ENCODE measurements at places on chromosomes 13 and 19.
A peak's percentile ranks its signal among the peaks of the same experiment; 100 is the strongest.

DNA sequence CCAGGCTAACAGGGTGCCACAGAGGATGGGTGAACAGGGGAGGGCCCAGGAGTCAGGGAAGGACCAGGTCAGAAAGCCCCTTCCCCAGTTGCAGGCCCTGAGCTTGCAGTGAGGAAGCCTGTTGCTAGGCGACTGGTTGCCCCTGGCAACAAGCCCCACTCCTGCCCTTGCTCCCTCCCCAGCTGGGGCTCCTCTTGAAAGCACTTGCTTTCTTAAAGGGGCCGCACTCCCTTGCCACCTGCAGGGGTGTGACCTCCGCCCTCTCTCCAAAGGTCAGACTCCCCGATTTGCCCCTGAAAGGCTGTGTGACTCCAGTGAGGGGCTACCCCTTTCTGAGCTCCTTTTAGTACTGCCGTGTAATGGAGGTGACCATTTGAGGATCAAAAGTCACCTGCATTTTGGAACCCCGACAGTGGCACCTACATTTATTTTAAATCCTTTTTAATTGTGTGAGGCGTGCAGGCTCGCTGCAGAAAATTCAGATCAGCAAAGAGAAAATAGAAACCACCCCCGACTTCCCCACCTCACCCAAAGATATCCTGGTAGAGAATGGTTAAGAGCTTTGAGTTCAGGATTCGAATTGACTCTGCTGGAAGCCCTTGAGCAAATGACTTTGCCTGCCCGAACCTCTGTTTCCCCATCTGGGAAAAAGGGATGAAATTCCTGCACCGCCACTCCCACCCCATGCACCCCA is 4.8 kb downstream of the FCHO1 start:
- peak; percentile 53 for DNase-seq

GRCh38 chr13:76331943-76332712 is 554.1 kb downstream of the KCTD12 start:
- DNase-seq: no peak

DNA sequence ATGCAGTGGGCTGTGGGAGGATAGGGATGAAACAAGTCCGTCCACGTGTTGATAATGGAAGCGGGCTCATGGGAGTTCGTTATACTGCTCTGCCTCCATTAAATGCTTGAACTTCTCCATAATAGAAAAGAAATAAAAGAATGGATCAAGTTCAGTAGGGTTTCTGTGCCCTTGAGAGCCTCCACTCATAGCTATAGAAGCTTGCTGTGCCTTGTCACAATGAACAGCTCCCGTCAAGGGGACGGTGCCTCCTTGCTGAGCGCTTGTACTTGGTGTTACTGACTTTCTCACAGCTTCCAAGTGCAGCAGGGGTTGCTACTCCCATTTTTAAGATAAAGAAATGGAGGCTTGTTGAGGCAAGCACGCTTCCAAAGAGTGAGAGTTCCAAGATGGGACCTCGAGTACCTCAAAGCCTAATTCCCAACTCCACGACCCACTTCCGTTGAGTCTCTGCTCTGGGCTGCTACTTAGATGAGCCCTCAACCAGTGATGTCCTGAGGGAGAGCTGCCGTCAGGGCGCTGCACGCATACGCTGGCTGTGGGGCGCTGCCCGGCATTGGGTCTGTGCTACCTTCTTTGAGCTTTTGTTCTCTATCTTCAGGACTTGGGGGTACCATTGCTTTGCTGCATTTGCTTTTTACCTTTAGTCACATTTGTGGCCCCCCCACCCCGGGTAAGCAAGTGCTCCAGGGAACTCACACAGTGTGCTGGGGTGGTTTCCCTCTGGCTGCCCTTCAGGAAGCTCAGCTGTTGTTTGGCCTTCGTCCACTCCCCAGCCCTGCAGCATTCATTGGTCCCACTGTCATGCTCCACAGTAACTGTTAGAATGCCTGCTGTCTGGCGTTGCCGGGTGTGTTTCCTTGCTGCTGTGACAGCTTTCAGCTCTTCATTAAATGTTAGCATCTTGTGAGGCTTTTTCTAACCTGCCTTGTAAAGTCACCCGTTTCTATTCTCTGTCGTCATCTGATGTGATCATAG is 9.5 kb downstream of the SNRNP70 start:
- no peak for DNase-seq

- no peak for DNase-seq
Observed at GRCh38 chr19:6876748-6877147, 10.6 kb upstream of the ADGRE1 start.

- no peak for DNase-seq
Observed at GRCh38 chr19:6099599-6099998, 10.7 kb downstream of the RFX2 start.

DNA sequence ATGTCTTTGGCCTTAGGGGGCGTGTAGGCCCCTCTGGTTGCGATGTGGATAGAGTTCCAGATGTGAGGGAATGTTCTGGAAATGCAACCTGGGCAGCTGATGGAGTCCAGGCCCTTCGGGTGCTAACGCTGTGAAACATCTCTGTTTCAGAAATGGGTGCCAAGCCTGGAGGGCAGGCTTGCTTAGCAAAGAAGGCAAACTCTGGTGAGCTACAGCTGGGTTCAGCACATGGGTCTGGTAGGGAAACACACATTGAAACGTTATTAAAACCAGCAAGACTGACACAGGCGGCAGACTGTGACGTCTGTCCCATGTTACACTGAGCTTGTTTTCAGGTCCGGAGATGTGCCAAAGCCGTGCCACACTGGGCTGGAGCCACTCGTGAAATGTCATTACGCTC is 8.6 kb upstream of the CDC16 start:
- no peak for DNase-seq

DNA sequence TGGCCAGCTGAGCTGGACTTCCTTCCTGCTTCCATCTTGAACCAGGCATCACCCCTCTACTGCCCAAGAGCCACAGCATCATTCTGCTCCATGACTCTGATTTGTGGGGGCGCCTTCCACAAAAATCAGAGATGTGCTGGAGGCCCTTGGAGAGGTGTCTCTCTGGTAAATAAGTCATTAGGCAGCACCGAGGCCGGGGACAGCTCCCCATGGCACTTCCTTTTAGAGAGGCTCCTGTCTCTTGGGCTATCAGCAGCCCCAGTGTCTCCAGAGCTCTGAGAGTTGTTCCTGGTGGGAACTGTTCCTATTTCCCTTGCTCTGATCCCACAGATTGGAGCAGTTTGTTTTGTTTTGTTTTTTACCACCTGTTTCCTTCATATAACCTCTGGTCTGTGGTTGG is 19.9 kb downstream of the NWD1 start:
- no peak for DNase-seq

- DNase-seq: no peak
Observed at GRCh38 chr19:3573162-3573857, 566 bp downstream of the HMG20B start.

DNA sequence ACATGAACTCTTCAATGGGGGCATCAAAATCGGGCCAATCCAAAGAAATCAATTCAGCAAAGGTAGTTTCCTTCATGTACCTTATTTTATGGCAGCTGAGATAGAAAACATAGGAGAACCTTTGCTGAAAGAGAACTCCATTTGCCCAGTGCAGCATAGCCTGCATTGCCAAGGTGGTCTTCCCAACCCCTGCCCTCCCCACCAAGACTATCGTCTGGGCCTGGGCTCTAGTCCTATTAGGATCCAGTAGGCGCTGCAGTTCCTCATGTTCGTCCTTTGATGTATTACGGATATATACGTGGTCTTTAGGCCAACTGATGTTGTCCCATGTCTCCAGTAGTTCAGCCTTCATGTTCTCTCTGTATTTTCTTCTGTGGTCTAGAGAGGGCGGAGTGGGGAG is 19.2 kb downstream of the NLRP13 start:
- DNase-seq: no peak

DNA sequence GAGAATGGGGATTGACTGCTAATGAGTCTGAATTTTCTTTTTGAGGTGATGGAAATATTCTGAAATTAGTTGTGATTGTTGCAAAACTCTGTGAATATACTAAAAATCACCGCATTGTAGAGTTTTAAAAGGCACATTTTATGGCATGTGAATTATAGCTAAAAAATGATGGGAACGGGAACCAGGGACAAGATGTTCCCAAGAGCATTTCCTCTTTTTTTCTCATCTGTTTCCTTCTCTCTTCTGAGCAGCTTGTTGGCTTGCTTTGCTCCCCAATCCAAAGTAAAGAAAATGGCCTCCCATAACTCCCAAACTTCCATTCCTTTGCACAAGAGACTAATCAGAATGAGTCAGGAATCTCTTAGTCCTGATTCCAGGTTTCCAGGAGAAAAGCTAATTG is 459.2 kb downstream of the TSHZ3 start:
- no peak for DNase-seq

- DNase-seq: no peak
Observed at GRCh38 chr13:99988529-99989275, 7.1 kb downstream of the ZIC2 start.

GRCh38 chr13:89270736-89271135 is 1599.6 kb downstream of the SLITRK5 start:
- no peak for DNase-seq

- peak; percentile 84 for DNase-seq
Observed at GRCh38 chr13:48505597-48506091, 27.2 kb downstream of the RCBTB2 start.

DNA sequence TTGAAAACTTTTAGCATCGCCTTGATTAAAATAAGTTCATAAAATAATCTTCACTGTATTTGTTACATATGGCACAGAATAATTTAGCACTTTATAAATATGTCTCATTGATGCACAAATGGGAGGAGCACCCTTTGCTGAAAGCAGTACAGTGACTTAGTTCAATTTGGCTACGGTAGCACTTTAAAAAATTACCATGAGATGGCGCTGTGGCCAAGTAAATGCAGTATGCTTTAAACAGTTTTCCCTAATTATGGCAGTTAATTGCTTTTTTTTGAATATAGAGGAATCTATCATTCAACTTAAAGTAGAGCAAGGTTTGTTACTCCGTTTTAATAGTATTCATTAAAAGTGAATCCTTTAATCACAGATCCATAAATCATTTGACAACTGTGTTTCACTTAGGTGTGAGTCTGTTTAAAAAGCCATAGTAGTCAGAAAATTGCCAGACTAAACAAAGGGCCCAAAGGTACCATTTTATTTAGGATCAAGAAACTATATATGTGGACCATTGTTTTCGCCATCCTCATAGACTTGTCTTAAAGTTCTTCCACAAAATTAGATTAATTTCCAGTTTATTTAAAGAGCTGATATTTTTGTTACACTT is 34.7 kb upstream of the ESD start:
- DNase-seq: peak; percentile 10

Data from CD4-positive, alpha-beta memory T cell (primary cell).